ENCODE measurements at places on chromosomes 7 and 10. TPM values are rescaled to one million over a fixed set of nuclear protein-coding genes. Genes with fewer than 3 reads are reported as not detected.
A peak's percentile ranks its signal among the peaks of the same experiment; 100 is the strongest.

Gene ZNF853
- total RNA-seq, result 14.1 TPM

GRCh38 chr7:135748770-135749169 lies at the start of gene FAM180A:
TSS of gene FAM180A (minus strand) at chr7:135748813. CDS start at chr7:135748580, 233 bp downstream.
- DNase-seq, result peak; percentile 46

DNA sequence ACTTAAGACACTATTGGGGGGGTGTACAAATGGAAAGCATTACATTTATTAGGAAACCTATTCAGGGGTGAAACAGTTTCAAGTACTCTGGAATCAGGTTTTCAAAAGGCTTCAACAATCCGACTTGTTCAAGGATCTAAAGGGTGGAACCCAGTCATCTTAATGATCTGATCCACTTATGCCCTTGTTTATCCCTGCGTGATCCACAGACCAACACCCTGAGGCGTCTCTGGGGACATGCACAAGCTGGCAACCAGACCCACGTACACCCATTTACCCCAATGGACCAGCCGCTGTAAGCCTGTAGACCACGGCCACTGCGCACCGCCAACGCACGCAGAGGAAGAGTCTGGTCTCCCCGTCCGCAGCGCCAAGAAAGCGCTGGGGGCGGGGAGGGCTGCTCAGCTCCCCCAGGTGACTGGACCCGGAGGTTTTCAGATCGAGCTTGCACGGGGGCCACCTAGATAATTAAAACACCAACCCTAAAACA lies 13.4 kb downstream of the HNRNPF start:
- DNase-seq, result peak; percentile 16

- no peak for DNase-seq
Measured at GRCh38 chr10:15898046-15898445, 37.7 kb upstream of the MINDY3 start.

Gene ODAD2
- total RNA-seq, result not detected

Gene FOXP2
- total RNA-seq, result 16.9 TPM

Gene PTPRZ1
- not detected for total RNA-seq

Gene ADRB1
- total RNA-seq, result 0.18 TPM

DNA sequence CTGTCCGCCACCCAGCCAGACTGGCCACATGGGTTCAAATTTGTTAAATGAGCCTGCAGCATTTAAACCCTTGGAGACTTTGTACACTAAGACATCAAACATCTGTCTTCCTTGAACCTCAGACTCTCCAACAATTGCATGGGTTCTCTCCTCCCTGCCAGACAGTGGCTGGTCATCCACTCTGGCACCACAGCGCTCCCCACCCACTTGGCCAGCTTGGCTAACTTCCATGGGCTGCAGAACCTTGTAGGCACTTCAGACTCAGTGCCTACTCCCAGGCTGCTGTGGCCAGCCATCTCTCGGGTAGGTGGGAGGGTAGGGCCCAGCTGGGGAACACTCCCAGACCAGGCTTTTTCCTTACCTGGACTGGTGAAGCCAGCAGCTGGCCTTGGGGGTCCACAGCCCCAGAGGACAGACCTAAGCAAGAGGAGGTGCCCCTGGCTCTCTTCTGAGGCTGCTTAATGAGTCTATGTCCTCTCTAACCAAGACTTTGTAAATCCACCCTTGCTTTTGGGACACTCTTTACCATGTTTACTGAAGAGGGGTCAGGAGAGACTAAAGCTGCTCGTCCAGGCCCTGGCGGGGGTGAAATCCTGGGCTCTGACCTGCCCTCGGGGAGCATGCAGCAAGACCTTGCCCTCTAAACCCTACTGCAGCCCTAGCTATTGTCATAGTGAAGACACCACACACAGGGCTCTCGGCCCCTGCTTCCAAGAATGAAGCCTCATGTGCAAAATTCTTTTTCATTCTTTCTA lies 82.7 kb downstream of the ARHGAP22 start:
- DNase-seq, result no peak

Gene ANAPC16
- 86.4 TPM for total RNA-seq

- no peak for DNase-seq
Measured at GRCh38 chr10:25177093-25177753, 2.4 kb downstream of the GPR158 start.

DNA sequence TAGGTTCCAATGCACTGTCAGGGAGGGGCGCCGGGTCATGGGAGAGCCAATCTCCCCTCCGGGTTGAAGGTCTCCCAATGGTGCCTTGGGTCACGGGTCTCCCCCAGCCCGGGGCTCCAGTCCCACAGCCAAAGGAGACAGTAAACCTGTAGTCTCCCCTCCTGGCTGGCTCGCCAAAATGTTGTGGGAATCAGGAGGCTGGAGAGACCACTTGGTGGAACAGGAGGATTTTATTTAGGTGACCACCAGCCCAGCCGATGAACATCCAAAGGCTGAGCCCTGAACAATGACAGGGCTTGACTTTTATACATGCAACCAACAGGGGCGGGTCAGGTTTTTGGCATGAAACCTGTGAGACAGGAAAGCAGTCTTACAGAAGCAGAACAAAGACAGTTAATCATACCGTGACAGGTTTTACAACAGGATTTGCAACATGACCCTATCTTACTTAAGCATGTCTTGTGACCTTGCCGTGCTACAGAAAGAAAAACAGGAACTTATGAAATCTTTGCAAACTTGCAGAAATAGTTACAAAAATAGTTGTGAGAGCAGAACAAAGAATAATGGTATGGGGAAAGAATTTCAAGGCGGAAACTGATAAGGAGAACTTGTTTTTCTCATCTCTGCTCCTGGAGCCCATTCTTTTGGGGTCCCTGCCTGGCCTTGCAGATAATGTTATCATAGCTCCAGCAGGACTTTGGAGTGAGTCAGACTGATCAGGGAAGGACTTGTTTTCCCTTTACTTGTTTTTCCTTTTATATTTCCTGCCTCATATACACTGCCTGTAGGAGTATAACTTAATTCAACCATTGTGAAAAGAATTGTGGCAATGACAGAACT lies 7.1 kb downstream of the ERV3-1 start:
- peak; percentile 72 for DNase-seq

GRCh38 chr10:11610166-11610825 lies 1.2 kb downstream of the USP6NL start:
- DNase-seq, result no peak

Gene SORBS1
- total RNA-seq, result 147 TPM

- no peak for DNase-seq
Measured at GRCh38 chr10:8584666-8585065, 530.2 kb downstream of the GATA3 start.

Gene CASTOR2
- total RNA-seq, result 334 TPM

DNA sequence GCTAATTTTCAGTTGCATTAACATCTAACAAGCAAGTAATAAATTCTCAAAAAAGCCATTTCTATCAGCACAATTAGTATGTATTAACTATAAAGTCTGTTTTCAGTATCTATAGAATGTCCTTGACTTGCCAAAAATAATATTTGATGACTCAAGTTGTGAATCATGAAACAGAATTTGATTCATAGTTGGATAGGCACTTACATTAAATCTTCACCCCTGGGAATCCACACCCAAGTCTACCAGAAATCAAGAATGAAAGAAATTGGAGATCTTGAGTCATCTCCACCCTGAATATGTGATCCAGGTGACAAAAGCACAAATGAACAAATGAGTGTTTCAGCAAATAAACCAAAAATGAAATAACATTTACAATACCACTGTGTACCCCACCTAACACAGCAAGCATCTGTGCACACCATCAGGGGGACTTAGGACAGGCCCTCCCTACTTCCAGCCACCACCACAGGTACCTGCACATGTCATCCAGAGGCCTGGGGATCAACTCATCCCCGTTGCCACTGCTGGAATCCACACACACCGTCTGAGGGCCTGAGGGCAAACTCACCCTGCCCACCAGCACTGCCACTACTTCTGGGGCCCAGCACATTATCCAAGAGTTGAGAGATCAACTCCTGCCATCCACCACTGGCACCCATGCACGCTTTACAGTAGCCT lies 160.1 kb downstream of the MTERF1 start:
- DNase-seq, result no peak

Gene MYH16
- not detected for total RNA-seq

- DNase-seq, result no peak
Measured at GRCh38 chr7:43669286-43670081, 59.8 kb downstream of the COA1 start.

- DNase-seq, result no peak
Measured at GRCh38 chr7:78140109-78140508, 341.5 kb downstream of the PHTF2 start.

DNA sequence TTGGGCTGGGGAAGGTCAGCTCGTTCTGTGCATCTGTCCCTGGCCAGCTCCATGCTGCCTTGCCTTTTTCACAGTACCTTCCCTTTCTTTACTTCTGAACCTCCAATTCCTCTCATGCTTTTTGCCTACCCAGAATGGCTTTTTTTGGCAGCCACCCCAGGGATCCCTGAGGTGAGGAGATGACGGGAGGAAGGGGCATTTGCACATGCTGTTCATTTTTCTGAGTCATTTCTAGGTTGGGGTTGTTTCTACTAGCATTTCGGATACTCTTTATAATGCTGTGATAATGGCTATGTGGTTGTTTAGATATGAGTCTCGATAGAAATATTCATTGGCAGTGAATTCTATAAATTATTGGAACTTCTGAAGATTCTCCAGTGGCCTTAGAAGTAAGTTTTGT lies 415.1 kb upstream of the FZD8 start:
- no peak for DNase-seq

Gene CARD11
- not detected for total RNA-seq

DNA sequence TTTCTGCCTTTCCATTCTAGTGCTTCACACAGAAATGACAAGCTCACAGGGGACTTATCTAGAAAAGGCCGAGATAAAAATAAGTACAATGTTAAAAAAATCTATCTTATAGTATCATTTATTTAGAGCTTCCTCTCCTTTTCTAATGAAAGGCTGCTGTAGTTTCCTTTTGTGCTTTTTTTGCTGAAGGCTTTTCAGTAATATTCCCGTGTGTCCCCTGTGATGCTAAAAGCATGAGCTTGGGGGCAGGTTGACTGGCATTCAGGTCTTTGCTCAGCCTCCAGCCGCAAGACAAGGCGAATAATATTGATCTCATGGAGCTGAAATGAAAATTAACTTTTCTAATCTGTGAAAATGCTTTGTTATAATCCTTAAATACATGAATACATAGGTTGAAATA lies 143.0 kb downstream of the ST7 start:
- no peak for DNase-seq

Gene UBN2
- total RNA-seq, result 20.6 TPM

Gene PARD3
- 64.6 TPM for total RNA-seq

GRCh38 chr7:114917211-114917839 lies 4.6 kb upstream of the MDFIC start:
- no peak for DNase-seq

Gene PLEKHS1
- total RNA-seq, result not detected
